ENCODE measurements at places on chromosomes 7 and 10. TPM values are rescaled to one million over a fixed set of nuclear protein-coding genes. Genes with fewer than 3 reads are reported as not detected.
A peak's percentile ranks its signal among the peaks of the same experiment; 100 is the strongest.

GRCh38 chr7:130996833-130997231 lies 262.8 kb upstream of the KLF14 start:
- peak; percentile 33 for DNase-seq

The CCDC136 gene
- total RNA-seq, result 5.0 TPM

- peak; percentile 45 for DNase-seq
Observed at GRCh38 chr10:110209926-110210673, 2.7 kb downstream of the MXI1 start.

The ADCK2 gene
- total RNA-seq, result 16.0 TPM

- DNase-seq, result no peak
Observed at GRCh38 chr10:117130862-117131375, 7.2 kb downstream of the VAX1 start.

The PNLIP gene
- total RNA-seq, result not detected

GRCh38 chr10:110681023-110681681 lies 37.0 kb downstream of the RBM20 start:
- DNase-seq, result peak; percentile 85

GRCh38 chr10:100509241-100509840 lies 10.3 kb downstream of the SEC31B start:
- DNase-seq, result no peak

DNA sequence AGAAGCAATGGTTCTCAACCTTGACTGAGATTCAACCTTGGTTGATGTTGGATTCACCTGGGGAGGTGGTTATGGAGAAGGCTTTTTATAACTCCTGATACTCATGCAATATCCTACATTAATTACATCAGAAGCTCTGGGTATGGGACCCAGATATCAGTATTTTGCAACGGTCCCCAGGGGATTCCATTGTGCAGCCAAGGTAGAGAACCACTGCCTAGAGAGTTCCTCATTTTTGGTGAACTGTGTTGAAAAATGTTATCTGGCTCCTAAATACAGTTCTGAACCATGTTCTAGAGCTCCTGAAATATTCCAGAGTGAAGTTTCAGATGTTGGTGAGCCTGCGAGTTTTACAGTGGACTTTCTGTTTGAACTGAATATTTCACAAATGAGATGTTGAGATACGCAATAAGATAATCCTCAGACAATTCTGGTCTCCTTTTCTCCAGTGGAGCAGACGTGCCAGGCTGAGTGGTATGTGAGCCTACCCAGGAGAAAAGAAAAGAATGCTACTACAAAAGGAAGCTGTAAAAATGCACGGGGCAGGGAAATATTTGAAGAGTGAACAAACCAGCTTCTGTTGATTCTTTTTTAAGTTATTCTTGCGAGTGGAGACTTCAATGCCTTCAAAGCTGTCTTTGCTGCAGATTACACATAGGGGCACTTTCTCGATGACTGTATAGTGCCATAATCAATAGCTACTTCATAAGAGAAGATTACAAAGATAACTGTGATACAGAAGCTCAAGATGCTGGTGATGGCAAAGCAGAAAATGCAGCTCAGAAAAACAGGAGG lies 13.6 kb upstream of the C10orf120 start:
- DNase-seq, result no peak

DNA sequence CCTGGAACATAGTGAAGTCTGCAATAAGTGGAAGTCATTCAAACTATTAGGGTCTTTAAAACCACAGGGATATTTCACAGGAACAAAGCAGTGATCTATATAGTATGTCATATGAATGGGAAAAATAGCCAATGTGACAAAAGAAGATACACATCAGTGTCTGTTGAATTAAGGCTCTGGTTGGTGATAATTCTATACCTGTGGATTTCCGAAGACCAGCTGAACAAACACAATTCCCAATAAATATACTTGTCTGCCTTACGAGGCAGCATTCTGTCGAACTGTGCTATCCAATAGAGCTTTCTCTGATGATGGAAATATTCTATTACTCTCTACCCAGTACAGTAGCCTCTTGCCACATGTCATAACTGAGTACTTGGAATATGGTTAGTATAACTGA lies 55.9 kb upstream of the CAV2 start:
- DNase-seq, result no peak

- DNase-seq, result no peak
Observed at GRCh38 chr7:100000239-100000638, 15.2 kb upstream of the ZKSCAN1 start.

The CRTAC1 gene
- total RNA-seq, result not detected

GRCh38 chr7:149692557-149692982 lies 80.8 kb downstream of the ZNF467 start:
- DNase-seq, result no peak

The CCDC172 gene
- total RNA-seq, result not detected

DNA sequence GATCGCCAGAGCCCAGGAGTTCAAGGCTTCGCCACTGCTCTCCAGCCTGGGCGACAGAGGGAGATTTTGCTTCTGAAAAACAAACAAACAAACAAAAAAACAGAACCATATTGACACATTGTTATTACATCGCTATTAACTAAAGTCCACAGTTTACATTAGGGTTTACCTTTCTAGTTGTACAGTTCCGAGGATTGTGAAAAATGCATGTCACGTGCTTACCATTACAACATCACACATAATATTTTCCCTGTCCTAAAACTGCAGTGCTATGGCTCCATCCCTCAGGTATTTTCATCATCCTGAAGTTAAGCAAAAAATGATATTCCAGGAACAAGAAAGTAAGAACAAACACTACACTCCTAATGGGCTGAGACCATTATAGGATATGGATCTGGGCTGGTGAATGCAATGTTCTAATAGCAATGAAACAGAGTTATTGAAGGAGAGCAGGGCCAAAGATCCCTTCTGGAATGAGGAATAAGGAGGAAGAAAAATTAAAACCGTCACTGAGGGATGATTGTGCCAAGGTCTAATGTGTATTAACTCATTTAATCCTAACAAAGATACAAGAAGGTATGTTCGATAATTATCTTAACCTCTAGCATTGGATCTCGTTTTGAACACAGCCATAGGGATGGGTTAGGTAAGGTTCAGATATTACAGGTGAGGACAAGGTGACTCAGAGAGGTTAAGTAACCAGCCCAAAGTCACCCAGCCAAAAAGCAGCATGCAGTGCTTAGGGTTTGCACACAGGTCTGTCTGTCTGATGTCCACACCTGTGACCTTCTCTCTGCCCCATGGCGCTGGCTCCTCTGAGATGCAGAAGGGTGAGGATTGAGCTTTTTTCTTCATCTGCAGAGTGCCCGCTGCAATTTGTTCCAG lies 14.0 kb upstream of the CUX1 start:
- DNase-seq, result no peak

- DNase-seq, result no peak
Observed at GRCh38 chr7:10677668-10678232, 295.9 kb upstream of the PHF14 start.

The TACC2 gene
- 25.1 TPM for total RNA-seq

DNA sequence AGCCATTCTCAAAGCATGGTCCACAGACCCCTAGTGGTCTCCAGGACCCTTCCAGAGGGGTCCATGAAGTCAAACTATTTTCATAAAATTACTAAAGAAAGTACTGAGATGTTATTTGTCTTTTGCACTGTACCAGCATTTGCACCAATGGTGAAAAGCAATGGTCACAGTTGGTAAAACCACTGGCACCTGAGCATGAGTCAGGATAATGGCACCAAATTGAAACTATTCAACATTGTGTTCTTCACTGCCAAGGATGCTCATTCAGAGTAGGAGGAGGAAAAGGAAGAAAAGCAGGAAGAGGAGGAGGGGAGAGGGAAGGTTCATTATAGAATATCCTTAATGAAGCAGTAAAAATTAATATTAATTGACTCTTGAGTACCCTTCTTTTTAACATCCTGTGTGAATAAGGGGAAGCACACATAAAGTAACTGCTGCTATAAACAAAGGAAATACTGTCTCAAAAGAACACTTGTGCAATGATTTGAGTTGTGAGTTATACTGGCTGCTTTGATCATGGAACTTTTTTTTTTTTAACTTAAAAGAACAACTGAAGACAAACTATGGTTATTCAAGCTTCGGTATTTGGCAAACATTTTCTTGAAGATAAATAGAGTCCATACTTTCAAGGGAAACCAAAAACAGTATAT lies 60.2 kb downstream of the MPP7 start:
- no peak for DNase-seq

- peak; percentile 39 for DNase-seq
Observed at GRCh38 chr7:80357530-80357929, 154.3 kb downstream of the GNAT3 start.

All from myocyte (in vitro differentiated cells).